ENCODE measurements at places on chromosomes 1 and 21.

DNA sequence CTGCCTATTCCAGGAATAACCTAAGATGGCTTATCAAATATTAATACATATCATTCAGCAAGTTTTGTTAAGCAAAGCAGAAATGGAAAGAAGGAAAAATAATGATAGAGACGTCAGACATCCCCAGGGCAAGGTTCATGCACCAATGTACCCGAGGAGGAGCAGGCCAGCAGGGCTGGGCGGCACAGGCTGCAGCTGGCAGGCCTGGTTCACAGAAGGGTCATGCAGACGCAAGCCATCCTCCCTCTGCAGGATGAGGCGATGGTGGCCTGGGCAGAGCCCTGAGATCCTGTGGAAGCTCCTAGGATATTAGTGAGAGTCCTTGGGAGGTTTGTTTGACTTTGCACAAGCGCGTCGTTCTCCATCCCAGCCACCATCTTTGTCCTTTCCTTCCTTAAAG is 30.0 kb downstream of the BATF3 start:
- no peak for DNase-seq

- no peak for DNase-seq
Observed at GRCh38 chr1:56225964-56226815, 353.2 kb downstream of the PLPP3 start.

- DNase-seq, result no peak
Observed at GRCh38 chr21:45032332-45032731, 42.0 kb upstream of the ADARB1 start.

GRCh38 chr1:197786280-197786679 is 11.0 kb upstream of the DENND1B start:
- DNase-seq, result no peak

Measured in stimulated activated CD4-positive, alpha-beta T cell treated with anti-CD3 and anti-CD28 coated beads, Interleukin-12 subunit alpha, Interleukin-12 subunit beta, amount 100 ng/mL, for 4 hours (primary cell).